ENCODE measurements at places on chromosomes 5 and 9.

- peak; percentile 76 for DNase-seq
Measured at GRCh38 chr9:134592018-134592818, 49.4 kb upstream of the COL5A1 start.

- DNase-seq = no peak
Measured at GRCh38 chr5:139147483-139148087, 50.6 kb downstream of the SIL1 start.

DNA sequence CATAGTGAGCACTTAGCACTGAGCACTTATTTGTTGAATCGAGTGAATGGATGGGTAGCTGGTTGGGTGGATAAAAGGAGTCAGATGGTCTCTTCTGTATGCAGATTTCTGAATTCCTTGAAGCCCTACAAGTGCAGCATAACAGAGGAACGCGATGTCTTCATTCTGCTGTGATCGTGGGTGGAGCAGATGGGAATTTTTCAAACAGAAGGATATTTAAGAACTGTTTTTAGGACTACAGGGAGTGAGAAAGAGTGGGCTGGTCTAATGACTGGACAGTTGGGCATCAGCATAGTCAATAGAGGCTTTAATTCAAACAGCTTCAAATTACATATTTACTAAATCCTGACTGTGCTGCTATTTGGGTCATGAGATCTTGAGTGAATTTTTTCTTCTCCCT lies 253.2 kb downstream of the CEMIP2 start:
- DNase-seq = no peak

GRCh38 chr9:28610339-28610738 lies 1037.1 kb upstream of the C9orf72 start:
- no peak for DNase-seq

DNA sequence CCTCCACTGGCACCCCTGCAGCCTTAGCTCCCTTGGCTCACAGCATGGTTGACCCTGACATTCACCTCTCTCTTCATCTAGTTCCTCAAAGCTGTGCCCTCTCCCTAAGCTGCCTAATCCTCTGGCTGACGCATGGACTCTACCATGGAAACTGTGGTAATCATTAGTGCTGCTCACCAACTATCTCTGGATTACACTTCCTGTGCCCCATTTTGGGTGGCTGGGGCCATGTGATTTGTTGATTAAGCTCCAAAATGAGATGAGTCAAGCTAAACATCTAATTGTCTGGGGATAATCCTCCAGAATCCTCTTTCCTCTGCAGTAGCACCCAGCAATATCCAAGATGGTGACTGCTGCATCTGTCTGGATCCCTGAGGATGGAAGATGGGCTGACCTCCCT lies 264.4 kb downstream of the SH3GL2 start:
- DNase-seq = no peak

DNA sequence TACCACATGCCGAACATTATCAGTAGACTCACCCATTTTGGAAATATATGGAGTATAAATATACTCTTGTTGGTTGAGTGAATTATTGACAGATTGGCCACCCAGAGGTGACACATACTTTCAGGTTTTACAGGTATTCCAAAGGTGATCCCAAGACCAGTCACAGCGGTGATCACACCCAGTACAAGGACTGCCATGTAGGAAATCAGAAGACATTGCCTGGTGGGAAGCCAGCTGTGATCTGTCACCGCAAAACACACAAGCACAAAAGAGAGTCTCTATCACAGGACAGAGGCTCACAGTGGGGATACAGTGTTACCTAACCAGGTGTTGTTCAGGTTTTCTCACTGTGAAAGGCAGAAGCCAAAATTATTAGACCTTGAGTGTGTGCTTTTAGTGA lies 15.8 kb downstream of the BTF3 start:
- DNase-seq = no peak

GRCh38 chr9:1050125-1050895 lies at the start of gene DMRT2:
DMRT2 (plus strand) TSS chr9:1050357; CDS start chr9:1051614, 1,257 bp downstream.
- peak; percentile 95 for DNase-seq

GRCh38 chr9:3629495-3629894 lies 103.7 kb upstream of the RFX3 start:
- DNase-seq = no peak
